ENCODE measurements at places on chromosomes 12 and 14.
A peak's percentile ranks its signal among the peaks of the same experiment; 100 is the strongest.

- DNase-seq = no peak
Measured at GRCh38 chr12:112140728-112141127, 15.4 kb downstream of the TRAFD1 start.

- DNase-seq = no peak
Measured at GRCh38 chr14:98022541-98023520, 1225.6 kb downstream of the VRK1 start.

GRCh38 chr12:94873734-94874517 lies 129.6 kb downstream of the NDUFA12 start:
- no peak for DNase-seq

- DNase-seq = no peak
Measured at GRCh38 chr14:96189281-96189711, 15.3 kb upstream of the BDKRB2 start.

- no peak for DNase-seq
Measured at GRCh38 chr14:105464501-105464900, 10.1 kb upstream of the CRIP2 start.

DNA sequence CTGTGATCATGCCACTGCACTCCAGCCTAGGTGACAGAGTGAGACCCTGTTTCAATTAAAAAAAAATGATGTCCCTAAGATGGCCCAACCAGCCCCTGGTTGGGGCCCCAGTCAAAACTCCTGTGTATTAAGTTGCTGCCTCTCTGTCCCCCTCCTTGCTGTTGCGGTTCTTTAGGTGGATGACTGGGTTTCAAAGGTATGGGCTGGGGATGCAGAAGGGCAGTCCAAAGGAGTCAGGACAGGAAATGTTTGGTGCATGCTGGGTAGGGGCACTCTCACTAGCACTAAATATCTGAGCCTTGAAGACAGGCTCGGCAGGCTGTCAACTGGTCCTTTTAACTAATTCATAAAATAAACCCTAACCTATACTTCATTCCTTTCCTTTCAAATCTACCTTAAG lies 12.0 kb upstream of the PIP4K2C start:
- no peak for DNase-seq

DNA sequence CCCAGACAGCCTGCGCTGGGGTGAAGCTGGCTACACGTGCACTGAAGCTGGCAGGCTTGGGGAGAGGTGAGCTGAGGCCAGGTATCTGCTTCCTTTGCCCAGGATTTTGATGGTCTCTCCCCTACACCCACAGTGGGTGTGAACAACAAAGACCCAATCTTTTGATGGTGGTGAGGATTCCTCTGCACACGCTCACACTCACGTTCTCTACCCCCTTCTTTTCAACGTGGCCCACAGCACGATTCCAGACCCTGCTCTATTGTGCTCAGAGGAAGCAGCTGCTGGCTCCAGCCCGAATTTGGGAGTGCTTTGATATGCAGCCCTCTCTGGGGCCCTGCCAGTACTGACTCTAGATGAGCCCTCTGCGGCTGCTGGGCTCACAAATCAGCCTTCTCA lies 4.9 kb downstream of the CD9 start:
- no peak for DNase-seq

DNA sequence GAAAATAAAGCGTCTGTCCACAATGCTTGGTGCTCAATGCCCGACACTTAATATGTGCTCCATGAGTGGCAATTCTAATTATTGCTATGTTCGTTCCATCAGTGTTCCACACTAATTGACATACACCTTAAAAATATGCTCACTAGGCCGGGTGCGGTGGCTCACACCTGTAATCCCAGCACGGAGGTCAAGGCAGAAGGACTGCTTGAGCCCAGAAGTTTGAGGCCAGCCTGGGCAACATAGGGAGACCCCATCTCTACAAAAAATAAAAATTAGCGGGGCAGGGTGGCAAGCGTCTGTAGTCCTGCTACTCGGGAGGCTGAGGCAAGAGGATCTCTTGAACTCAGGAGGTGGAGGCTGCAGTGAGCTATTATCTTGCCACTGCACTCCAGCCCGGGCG lies 635 bp upstream of the HECTD4 start:
- no peak for DNase-seq

GRCh38 chr14:37051153-37051552 lies 121.3 kb downstream of the SLC25A21 start:
- no peak for DNase-seq

GRCh38 chr14:81594012-81594411 lies 60.4 kb upstream of the SEL1L start:
- peak; percentile 61 for DNase-seq

DNA sequence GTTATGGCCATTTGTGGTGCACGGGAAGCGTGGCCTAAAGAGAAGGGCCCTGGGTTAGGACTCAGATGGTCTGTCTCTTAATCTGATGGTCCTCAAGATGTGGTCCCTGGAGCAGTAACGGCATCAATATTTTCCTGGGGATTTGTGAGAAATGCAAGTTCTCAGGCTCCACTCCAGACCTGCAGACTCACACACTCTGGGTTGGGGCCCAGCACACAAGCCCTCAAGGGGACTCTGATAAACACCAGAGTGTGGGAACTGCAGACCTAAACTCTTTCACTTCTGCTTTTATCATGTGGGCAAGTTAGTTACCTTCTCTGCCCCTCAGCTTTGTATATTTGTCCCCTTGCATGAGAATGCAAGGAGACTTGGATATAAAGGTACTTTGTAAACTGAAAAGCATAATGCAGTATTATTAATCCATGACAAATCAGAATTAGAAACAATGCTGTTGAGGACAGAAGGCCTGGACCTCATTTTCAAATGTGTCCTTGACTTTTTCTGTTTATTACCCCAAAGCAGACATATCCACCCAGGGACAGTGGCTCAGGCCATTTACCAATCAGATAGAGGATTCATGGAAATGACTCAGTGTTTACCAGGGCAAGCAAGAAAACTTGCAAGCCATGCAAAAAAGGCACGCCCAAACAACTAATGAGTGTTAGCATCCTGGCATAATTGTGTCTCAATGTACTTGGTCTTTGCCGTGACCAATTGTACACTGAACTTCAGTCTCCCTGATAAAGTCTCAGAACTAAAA lies 157.0 kb downstream of the ASCL1 start:
- no peak for DNase-seq

DNA sequence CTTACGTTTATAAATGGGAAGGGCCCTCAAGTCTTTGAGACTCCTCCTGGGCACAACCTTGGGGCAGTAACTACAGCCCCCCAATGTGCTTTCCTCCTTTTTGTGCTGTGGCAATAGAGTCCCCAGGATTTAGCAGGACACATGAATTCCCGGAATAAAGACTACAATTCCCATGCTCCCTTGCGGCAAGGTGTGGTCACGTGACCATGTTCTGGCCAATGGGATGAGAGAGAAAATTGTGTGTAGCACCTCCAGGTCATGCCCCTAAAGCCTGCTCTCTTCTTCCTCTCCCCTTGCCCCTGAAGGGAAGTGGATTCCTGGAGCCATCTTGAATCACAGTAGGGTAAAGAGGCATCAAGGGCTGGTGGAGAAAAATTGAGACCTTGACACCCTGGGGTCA lies 295.1 kb upstream of the SFSWAP start:
- DNase-seq = no peak

DNA sequence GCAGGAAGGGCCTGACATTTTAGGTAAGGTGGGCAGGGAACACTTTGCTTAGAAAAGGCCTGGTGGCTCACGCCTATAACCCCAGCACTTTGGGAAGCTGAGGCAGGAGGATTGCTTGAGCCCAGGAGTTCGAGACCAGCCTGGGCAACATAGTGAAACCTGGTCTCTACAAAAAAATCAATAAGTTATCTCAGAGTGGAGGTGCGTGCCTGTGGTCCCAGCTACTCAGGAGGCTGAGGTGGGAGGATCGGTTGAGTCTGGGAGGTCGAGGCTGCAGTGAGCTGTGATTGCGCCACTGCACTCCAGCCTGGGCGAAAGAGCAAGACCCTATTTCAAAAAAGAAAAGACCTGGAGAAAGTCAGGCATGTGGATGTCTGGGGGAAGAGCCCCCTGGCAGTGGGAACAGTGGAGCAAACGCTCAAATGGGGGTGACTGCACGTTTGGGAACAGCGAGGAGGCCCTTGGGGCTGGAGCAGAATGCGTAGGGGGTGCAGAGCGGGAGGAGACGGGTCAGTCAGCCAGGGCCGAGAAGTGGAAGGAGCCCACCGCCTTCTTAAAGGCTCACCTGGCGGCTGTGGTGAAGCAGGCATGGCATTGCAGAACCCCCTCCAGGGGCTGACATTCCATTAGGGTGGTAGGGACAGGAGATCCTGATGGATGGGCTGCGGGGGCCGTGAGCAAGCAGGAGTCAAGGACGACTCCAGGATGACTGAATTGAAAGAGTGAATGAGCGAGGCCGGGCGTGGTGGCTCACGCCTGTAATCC lies 6.2 kb upstream of the KIF26A start:
- DNase-seq = no peak

- DNase-seq = no peak
Measured at GRCh38 chr12:123794027-123794426, 31.9 kb downstream of the DNAH10 start.

DNA sequence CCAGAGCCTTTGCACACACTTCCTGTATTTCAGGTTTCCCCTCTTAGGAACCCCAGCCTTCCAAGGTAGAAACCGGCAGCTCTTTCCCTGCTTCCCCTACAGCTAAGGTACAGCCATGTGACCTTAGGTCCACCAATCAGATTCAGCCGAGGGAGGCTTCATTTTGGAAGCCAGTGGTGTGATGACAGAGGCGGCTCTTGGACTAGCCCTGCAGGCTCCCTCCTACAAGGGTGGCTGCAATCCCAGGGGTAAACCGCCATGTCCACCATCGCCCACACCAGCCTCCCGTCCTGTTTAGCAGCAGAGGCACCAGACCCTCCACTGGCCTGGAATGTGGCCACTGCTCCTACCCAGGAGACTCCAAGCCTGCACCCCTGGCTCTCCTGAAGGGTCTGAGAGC lies 65.6 kb downstream of the SERPINA3 start:
- DNase-seq = no peak

GRCh38 chr14:102452302-102452701 lies 57.3 kb downstream of the ANKRD9 start:
- no peak for DNase-seq

DNA sequence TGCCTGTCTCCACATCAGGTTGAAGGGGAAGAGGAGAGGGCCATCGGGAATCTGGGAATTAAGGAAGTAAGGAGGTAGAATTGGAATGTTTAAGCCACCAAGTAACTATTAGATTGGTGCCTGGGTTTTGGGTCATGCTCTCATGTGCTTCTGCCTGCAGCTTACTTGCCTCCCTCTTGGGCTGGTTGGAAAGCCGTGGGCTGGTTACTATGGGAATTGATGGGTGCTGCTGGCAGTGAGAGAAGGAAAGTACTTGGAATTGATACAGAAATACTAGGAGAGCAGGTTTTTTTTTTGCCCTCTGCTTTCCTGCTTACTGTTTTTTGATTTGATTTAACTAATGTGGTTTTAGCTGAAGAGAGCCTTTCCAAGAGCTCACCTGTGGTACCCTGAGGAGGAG lies 493.5 kb upstream of the RGS6 start:
- DNase-seq = no peak

GRCh38 chr14:34012978-34013720 lies 62.3 kb upstream of the EGLN3 start:
- DNase-seq = no peak

DNA sequence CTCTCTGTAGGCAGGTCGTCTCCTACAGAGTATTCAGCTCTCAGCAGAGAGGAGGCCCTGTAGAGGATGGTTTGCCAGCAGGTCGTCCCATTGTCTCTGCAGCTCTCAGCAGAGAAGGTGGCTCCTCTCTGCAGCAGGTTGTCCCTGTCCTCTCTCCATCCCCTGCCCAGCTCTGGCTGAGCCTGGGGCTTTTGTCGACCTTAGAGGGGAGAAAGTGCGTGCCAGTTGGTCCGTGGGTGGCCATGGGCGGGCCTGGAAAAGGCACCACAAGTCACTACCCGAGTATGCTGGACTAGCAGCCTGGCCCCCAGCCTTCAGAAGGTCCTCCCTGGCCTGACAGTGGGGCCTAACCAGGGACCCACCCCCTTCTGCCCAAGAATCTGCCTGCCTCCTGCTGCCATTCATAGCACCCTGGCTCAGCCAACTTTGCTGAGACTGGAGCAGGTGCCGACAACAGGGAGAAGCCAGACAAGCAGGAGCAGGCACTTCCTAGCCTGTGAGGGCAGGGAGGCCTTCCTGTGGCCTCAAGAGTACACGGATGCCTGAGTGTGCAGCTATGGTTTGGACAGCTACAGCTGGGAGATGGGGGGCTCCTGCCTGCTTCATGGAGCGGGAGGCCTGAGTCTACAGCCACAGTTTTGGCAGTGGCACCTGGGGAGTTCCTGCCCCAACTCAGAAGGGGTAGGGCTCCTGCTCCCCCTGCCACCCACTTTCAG lies 59.7 kb upstream of the KCNH3 start:
- no peak for DNase-seq

GRCh38 chr12:29983851-29984250 lies 200.1 kb upstream of the TMTC1 start:
- DNase-seq = no peak

DNA sequence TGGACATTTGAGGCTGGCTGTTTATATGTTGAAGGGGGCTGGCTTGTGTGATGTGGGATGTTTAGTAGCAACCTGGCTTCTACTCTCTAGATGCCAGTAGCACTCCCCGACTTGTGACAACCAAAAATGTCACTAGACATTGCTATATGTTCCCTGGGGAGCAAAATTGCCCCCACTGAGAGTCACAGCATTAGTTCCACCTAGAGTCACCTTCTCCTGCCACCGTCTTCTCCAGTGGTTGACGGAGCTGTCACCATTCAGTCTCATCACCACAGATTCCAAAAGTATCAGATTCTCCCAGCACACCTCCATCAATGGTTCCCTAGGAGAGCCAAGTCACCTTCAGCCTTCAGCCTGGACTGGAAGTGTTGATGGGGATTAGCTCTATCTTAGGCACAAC lies 7.8 kb upstream of the KRT76 start:
- DNase-seq = no peak

- DNase-seq = no peak
Measured at GRCh38 chr12:121581686-121582429, 1.0 kb upstream of the KDM2B start.

GRCh38 chr12:65524666-65525065 lies 246.2 kb downstream of the MSRB3 start:
- no peak for DNase-seq

DNA sequence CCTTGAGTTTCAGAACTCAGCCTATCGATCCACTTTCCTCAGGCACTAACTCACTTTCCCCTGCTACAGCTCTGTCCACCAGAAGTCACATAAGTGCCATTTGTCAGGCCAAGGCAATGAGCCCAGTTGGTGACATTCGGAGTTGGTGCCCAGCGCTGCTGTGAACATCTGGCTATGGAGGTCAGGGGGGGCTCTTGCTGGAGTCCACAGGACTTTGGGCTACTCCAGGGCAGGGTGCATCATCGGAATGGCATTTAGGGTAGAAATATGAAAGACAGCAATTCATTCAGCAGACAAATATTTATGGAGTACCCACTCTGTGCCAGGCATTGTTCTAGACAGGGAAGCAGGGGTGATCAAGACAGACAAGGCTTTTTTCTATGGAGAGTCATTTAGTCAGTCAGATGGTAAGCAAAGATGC lies 1.5 kb upstream of the PPP1CC start:
- DNase-seq = no peak

DNA sequence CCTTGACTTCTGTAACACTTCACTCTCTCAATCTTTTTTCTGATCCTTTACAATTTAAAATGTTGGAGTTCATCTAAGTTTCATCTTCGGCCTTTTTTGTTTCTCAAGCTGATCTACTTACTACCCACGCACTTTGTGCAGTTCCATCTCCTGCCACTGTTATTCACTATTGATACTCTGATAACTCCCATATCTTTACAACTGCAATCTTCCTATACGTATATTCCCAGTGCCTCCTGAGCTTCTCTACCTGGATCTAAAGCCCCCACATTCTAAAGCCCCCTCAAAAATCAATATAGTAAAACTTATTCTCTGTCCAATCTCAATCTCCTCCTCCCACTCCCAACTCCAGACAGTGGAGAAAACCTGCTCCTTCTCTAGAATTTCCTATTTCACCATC lies 5.9 kb downstream of the ATG2B start:
- no peak for DNase-seq

All from DMS 273 treated with DMSO at 0.1 percent for 48 hours (cell line).